Fibroblast of pulmonary artery (primary cell): ENCODE measurements at places on chromosomes 3 and 15.

DNA sequence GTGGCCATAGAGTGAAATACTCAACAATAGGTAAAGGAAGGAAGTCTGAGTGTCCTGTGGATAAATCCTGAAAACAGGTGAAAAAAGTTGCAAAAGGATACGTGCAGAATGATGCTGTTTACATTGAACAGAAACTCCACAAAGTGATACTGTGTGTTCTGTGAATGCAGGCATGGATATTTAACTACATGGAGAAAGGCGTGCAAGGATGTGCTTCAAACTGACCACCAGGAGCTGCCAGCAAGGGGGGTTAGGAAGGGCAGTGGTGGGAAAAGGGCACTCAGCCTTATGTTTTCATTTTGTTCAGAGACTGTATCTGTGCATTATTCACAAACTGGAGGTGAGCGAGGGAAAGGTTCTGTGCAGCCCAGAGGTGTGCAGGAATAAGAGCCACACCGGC is 47.4 kb downstream of the DNAJB8 start:
- DNase-seq = no peak

DNA sequence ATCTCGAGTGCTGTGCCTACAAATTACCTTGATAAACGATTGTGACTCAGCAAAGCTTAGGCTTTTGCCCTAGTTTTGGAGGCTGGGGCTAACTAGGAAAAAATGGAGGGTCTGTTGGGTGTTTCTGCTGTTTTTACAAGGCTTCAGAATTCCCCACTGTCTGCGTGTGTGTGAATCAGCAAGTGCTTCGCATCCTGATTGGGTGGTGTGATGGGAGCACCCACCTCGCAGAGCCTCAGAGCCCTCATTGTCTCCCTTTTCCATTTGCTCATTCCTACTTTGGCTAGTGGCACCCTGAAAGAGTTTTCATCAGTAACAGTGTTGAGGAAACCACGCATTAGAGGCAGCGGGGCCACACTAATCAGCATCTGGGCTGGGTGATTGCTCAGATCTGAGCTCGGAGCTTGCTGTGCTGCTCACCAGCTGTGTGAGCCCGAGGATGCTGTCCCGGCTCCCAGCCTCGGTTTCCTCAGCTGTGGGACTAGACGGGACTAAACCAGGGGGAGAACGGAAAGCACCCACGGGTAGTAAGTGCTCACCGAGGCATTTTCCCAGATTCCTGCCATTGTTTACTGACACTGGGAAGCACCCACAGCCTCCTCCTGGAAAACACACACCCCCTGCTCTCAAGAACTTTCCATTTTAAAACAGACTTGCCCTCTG is 40.6 kb downstream of the GOLGA8S start:
- DNase-seq = no peak

GRCh38 chr3:131960324-131960723 is 74.5 kb downstream of the CPNE4 start:
- DNase-seq = peak; percentile 60

DNA sequence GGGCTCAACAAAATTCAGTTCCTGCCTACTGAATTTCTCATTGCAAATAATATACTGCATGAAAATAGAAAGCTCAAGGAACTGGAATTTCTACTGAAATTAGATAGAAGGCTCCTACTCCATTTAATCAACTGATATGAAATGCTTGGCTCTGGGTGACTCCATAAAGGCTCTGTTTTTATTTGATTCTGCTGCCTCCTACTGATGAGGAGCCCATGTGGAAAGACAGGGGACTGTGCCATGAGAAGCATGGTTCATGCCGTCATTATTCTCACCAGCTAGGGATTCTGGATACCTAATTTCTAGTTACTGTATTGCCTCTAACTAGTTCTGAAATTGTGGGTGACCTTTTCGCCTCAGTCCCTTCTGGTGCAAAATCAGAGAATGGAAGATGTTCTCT is 366.2 kb upstream of the DPH6 start:
- DNase-seq = peak; percentile 53

- DNase-seq = peak; percentile 88
These were observed 530.6 kb upstream of the IL12A start for GRCh38 chr3:159458010-159458409.

DNA sequence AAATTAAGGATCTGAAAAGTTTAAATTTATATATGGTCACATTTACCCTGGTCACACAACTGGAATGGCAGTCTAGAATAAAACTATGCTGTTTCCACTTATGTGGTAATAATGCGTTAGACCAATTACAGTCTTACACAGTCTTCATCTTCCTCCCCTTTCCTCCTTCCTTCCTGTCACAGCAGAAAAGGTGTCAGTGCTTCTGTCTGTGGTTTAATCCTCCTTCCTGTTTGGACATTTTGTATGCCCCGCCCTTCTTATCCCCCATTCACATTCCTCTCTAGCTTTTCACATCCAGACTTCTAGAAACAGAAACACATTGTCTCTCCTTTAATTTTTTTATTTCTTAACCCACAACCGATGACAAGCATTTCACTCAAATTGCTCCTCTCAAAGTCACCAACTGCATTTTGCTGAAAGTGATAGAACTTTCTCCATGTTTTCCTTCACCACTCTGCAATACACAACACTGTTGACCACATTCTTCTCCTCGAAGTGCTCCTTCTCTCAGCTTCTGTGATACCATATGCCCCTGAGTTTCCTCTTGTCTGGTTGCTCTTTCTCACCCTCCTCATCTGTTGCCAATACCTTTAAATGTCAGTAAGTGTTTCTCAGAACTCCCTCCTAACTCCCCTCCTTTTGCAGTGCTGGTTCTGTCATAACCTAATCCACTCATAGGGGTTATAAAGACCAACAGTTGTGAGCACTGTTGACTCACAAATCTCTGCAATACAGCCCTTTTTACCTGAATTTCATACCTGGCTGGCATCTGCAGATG is 271.6 kb downstream of the UBE2E2 start:
- no peak for DNase-seq

- no peak for DNase-seq
These were observed 63.3 kb downstream of the BOC start for GRCh38 chr3:113274425-113275257.
